Small intestine (tissue), 16 donors: ENCODE measurements at places on chromosomes 7 and 10.
A peak's percentile ranks its signal among the peaks of the same experiment; 100 is the strongest.

DNA sequence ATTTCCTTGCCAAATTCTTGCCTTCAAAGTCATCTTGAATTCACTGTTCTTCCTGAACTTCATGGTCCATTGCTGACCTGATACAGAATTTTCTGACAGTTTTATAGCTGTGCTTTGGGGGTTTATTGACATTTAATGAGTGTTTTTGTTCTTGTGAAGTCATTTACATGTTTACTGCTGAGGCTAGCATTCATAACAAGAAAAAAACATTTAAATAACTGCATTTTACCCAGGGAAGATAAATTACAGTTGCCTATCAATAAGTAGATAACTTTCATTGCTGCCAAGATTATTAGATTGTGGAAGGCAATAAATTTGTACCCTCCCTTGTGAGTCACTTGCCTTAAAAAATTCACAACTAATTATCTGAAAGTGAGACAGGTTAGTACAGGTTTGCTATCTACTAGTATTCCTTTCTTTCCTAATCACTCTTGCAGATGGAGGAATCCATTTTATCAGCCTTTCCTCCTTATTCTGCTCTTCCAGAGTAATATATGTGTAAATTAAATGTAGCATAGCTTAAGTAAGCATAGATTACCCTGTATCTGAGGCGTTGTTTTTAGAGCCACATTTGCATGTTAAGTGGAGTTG is 178.4 kb downstream of the EXOC4 start:
- peak; percentile 29 for DNase-seq

GRCh38 chr10:50417886-50418830 is 166.8 kb upstream of the ASAH2 start:
- DNase-seq, result peak; percentile 75

GRCh38 chr7:5344342-5344741 is 61.6 kb downstream of the SLC29A4 start:
- no peak for DNase-seq

GRCh38 chr10:98848361-98848760 is 387.3 kb downstream of the HPSE2 start:
- no peak for DNase-seq

DNA sequence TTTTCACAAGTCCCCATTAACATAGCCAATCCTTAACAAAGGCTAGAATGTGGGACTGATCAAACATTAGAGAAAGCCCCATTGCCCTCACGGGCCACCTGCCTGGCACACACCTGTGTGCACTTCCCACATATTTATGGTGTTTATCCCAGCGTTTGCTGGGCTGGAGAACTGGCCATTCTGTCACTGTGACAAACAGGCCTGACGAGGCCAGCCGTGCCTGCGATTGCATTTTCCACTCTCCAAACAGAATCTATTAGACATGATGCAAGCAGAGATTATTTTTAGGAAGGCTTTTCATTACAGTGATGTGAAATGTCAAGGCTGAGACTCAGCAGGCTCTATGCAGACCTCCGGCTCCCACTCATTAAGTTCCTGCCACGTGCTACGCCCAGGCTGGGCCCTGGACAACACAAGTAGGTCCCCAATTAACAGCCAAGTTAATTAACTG is 20.4 kb downstream of the PTPRN2 start:
- no peak for DNase-seq

DNA sequence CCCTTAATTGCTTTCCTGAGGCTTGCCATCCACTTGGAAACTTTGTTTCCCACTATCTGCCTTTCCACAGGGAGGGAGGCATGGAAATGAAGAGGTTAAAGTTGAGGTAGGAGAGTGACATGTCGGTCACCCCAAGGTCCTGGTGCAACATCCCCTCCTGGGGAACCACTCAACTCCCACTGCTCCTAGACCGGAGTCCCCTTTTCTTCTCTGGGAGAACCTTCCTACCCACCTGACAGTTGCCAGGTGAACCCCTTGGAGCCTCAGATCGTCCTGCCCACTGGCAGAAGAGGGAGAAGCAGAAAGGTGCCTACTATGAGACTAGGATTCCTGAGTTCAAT is 21.7 kb downstream of the IMPDH1 start:
- DNase-seq, result no peak

- no peak for DNase-seq
Measured at GRCh38 chr10:72342911-72343310, 11.8 kb downstream of the DNAJB12 start.

DNA sequence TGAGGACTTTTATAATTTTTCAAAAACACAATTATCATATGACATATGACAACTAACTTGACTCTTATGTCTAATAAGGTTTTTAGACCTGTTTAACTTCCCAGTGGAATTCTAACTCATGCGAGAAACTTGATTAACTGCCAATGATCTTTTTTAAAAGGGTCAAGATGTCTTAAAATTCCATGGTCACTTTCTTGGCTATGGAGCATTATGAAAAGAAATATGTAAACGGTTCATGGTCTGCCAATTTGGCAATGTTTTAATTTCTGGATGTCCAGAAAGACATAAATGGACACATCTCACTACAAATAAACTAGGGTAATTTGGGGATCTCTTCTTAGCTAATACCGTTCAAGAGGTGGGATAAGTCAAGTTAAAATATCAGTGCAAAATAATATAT is 5.4 kb downstream of the ETV1 start:
- no peak for DNase-seq

GRCh38 chr10:7526017-7526400 is 115.2 kb upstream of the SFMBT2 start:
- no peak for DNase-seq

- no peak for DNase-seq
Measured at GRCh38 chr10:132554991-132555647, 17.5 kb downstream of the INPP5A start.

GRCh38 chr10:36188080-36188453 is 546.0 kb upstream of the FZD8 start:
- no peak for DNase-seq

- peak; percentile 37 for DNase-seq
Measured at GRCh38 chr10:61757525-61758397, 95.0 kb downstream of the CABCOCO1 start.
